ENCODE measurements at places on chromosomes 12 and 14.

GRCh38 chr14:99928963-99929362 lies 135.8 kb downstream of the EML1 start:
- no peak for DNase-seq

- DNase-seq, result peak; percentile 73
These were observed 200.7 kb upstream of the FOXN3 start for GRCh38 chr14:89617481-89618329.

GRCh38 chr14:103396463-103396862 lies 11.2 kb downstream of the MARK3 start:
- DNase-seq, result no peak

- DNase-seq, result peak; percentile 15
These were observed 23.7 kb upstream of the SLC2A3 start for GRCh38 chr12:7959701-7960121.

DNA sequence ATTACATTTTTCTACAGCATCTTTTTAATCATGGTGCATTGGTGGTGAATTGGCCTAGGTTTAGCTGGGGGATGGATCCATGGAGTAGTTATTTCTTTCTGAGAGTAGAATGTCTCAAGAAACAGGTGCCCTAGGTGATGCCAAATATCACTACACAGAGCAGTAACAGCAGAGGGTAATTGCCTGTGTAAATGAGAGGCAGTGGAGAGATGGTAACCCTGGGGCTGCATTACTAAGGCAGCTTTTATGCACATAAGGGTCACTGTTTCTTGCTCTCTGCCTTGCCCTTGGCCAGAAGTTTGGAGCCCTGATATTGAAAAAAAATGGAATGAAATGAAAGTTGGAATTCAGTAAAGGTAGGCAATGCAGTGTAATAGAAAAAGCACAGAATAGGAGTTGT lies 604.0 kb downstream of the NOVA1 start:
- DNase-seq, result no peak

DNA sequence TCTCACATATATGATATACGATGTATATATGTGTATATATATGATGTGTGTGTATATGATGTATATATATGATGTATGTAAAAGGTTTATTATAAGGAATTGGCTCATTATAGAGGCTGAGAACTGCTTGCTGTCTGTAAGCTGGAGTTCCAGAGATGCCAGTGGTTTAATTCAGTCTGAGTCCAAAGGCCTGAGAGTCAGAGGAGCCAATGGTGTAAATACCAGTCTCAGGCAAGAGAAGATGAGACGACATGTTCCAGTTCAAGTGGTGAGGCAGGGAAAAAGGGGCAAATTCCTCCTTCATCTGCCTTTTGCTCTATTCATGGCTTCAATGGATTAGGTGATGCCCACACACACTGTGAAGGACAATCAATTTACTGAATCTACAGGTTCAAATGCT lies 17.1 kb upstream of the STYK1 start:
- DNase-seq, result no peak

GRCh38 chr12:94289461-94290312 lies 141.3 kb downstream of the PLXNC1 start:
- DNase-seq, result peak; percentile 95

GRCh38 chr12:48003226-48004052 lies 837 bp downstream of the COL2A1 start:
- DNase-seq, result peak; percentile 5

- DNase-seq, result peak; percentile 48
These were observed 441.8 kb downstream of the NRXN3 start for GRCh38 chr14:78611796-78612571.

DNA sequence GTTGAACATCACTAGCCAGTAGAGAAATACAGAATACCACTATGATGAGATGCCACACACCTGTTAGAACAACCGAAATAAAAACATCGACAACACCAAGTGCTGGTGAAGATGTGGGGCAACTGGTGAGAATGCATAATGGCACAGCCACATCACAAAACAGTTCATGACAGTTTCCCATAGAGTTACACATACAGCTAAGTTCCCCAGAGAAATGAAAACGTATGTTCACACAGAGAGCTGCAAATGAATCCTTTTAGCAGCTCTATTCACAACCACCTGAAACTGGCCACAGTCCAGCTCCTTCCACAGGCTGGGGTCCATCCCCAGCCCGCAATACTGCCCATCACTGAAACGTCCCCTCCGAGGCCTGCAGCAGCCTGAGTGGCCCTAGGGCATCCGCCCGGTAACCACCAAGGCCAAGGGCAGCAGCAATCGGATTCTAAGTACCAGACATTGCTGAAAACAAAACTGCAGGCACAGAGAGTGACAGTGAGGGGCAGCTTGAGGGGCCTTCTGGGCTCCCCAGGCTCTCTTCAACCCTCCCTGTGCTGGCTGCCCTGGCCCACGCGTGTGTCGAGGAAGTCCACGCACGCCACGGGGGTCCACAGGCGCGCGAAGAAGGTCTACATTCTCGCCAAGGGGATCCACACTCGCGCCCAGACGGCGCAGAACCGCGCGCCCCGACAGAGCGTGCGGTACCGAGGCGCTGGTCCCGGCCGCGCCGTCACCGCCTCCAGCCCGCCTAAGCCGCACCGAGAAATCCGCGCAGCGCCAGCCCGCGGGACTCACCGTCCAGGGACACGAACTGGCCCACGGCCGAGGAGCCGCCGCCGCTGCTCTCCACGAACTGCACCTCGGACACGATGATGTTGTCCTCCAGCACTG lies 903 bp downstream of the BRF1 start:
- DNase-seq, result no peak

- peak; percentile 43 for DNase-seq
These were observed 49.8 kb downstream of the RIN3 start for GRCh38 chr14:92563359-92563758.

GRCh38 chr14:32608857-32609256 lies 279.8 kb downstream of the AKAP6 start:
- DNase-seq, result peak; percentile 67
